ENCODE measurements at places on chromosomes 3 and 15. TPM values are rescaled to one million over a fixed set of nuclear protein-coding genes. Genes with fewer than 3 reads are reported as not detected.

The KIF23 gene
- total RNA-seq: 1.2 TPM

DNA sequence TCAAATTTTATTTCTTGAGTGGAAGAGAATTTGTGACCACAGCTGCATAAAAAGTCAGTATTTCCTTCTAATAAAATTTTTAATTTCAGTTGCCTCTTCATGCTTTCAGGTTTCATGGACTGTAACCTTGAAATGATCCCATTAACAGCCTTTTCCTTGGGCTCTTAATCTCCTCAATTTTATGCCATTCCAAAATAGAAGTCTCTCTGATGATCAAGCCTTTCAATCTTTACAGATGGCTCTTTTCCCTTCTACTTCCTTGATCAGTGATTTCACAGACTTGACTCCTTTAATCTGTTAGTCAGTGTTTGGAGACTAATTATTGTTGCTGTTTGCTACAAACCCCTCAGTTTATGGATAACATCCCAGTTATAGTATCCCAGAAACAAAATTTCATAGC, 11.9 kb downstream of the TSC22D2 start:
- H3K27me3 ChIP-seq: no peaks in the 10 kb centered on the region
- no peak overlapping the region for H3K4me3 ChIP-seq
- no peak for DNase-seq
- peaks cover 7% of the 10 kb centered on the region for H3K36me3 ChIP-seq
- H3K27ac ChIP-seq: no peak overlapping the region

The ACAN gene
- not detected for total RNA-seq

DNA sequence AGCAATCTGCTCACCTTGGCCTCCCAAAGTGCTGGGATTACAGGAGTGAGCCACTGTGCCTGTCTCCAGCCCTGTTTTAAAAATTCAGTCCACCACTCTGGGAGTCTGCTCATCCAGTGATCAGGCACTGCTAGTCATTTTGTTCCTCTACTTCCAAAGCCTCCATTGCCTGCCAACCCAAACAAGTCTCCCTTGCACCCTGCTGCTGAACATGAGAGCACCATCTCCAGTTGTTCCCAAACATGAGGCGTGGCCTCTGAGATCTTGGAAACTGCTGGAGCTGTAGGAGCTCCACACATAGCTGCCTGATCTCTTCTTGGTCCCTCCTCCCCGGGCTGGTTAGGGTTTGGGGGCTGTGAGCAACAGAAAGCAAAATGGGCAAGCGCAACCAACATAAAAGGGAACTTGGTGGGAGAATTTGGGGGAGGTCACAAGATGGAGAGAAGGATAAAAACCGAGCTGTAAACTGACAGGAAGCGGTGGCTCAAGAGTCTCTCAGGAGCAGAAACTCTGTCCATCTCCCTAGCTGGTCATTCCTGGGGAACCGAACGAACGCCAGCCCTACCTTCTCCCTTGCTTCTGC, 49.6 kb upstream of the TLE3 start:
- DNase-seq: no peak
- H3K4me1 ChIP-seq: peaks cover 22% of the 10 kb centered on the region
- no peak overlapping the region for H3K4me3 ChIP-seq
- H3K27ac ChIP-seq: no peak overlapping the region
- H3K27me3 ChIP-seq: peaks cover 8% of the 10 kb centered on the region

DNA sequence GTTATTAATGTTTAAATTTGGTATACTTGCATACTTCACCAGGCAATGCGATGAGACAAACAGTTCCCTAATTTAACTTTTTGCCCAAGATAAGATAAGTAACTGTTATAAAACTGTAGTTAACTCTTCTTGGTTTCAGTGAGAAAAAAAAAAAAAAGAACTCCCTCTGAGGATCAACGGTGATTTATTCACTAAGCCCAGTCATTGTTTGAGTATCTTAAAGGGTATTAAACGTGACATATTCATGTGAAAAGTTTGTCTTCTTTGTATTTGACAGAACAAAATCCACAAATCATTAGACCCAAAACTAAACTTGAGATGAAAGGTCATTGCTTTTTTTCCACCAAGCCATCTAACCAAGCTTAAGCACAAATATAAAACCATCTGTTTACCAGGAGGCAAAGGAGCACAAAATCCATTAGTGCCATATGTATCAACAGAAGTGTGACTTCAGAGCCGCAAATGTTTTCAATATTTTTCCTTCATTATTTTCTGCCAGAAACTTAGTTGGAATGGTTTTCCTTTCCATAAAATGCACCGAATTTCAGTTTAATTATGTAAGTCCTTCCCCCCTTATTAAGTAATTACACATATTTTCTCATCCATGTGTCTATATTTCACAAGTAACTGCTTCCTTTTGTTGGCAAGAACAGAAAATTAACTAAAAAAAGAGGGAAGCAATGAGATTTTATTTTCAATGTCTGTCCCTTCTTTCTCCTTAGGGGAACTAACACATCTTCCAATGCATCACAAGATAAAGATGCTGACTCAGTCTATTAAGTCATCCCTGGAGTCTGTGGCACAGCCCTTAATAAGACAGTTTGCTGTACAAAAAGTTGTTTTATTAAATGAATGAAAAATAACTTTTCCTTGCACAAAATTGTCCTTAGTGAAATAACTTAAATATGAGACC, 92.2 kb upstream of the RAP2B start:
- H3K36me3 ChIP-seq: no peaks in the 10 kb centered on the region
- H3K27ac ChIP-seq: no peak overlapping the region
- no peak for DNase-seq
- H3K27me3 ChIP-seq: no peaks in the 10 kb centered on the region
- H3K4me1 ChIP-seq: no peaks in the 10 kb centered on the region
- H3K4me3 ChIP-seq: no peak overlapping the region

DNA sequence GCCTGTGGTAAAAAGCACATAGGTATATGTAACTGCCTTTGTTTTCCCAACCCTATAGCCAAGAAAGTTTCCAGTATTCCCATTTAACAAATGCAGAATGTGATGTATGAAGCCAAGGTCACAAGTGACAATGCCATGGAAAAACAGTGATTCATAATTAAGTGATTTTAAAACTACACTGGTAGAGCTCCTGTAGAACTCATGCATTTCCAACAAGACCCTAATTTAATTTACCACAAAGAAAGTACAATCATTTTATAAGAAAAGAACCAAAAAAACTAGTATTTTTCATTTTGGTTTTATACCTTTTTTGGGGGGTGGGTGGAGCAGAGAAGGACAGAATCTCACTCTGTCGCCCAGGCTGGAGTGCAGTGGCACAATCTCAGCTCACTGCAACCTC, 82.0 kb downstream of the STAG1 start:
- no peaks in the 10 kb centered on the region for H3K36me3 ChIP-seq
- no peak for DNase-seq
- H3K4me3 ChIP-seq: no peak overlapping the region
- H3K4me1 ChIP-seq: peaks cover 2% of the 10 kb centered on the region

DNA sequence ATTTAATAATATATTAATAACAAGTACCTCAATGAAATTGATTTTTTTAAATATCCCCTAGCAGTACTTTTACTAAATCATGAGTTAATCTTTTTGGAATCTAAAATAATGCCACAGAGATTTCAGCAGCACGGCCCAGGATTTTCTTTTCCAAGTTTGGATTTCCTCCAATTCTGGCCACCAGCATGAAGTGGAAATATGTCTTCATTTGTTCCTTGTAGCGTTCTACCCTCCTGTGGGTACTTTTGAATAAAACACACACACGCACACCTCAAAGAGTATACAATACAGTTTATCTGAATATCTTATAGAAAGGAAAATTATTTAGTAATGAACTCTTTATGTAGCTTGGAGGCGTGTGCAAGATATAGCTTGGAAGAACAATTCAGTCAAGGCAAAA, 125.1 kb upstream of the STT3B start:
- no peaks in the 10 kb centered on the region for H3K27me3 ChIP-seq
- H3K4me3 ChIP-seq: no peak overlapping the region
- no peak for DNase-seq
- no peak overlapping the region for H3K27ac ChIP-seq
- H3K4me1 ChIP-seq: no peaks in the 10 kb centered on the region

The STXBP5L gene
- not detected for total RNA-seq

DNA sequence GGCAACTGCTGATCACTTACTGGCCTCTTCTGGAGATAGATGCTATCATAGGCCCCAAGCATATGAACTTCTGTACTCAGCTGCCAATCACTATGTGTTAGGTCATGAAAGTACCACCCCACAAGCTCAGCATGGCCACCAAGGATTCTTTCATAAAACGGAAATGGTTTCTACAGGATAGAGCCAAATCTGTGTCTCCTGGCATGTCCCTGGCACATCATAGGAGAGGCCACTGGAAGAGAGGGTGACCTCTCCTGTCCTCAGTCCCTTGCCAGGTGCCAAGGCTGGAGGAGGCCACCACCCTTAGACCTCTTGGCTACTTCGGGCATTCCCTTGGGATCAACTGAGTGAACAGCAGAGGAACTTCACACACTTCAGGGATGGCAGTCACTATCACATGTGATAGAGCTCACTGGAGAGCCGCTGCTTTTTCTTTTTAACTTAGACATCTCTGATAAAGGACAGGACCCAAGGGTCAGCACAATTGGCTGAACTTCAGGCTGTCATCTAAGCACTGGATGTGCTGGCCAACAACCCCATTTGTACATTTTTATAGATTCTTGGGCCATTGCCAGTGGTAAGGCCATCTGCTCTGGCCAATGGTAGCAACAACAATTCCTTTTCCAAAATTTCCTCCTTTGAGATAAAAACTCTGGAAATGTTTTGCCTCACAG, 425.2 kb downstream of the SQOR start:
- H3K4me1 ChIP-seq: no peaks in the 10 kb centered on the region
- no peak overlapping the region for H3K4me3 ChIP-seq
- DNase-seq: no peak
- H3K27me3 ChIP-seq: no peaks in the 10 kb centered on the region
- H3K27ac ChIP-seq: no peak overlapping the region

GRCh38 chr3:141426404-141427034, 58.2 kb downstream of the ZBTB38 start:
- H3K27ac ChIP-seq: no peak overlapping the region
- H3K4me1 ChIP-seq: peaks cover 6% of the 10 kb centered on the region
- H3K27me3 ChIP-seq: no peaks in the 10 kb centered on the region
- peaks cover 15% of the 10 kb centered on the region for H3K36me3 ChIP-seq
- no peak overlapping the region for H3K4me3 ChIP-seq

DNA sequence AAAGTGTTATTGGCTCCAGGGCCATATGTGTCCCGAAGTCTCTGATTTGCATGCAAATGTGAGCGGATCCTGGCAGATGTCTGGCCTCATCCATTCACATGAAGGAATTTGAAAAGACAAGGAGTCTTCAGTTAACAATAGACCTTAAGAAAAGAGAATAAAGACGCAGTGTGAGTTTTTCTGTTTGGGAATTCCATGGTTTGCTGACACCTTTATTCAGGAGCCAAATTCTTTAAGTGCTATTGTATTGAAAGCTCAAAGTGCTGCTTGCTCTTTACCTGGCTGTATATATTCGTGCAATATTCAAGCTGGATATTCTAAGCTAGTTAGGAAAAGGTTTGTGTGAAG, 2.2 kb downstream of the LRRN1 start:
- H3K27ac ChIP-seq: no peak overlapping the region
- no peak overlapping the region for H3K4me3 ChIP-seq
- peaks cover 7% of the 10 kb centered on the region for H3K27me3 ChIP-seq
- H3K36me3 ChIP-seq: no peaks in the 10 kb centered on the region
- no peak for DNase-seq
- H3K4me1 ChIP-seq: peaks cover 22% of the 10 kb centered on the region

- H3K36me3 ChIP-seq: no peaks in the 10 kb centered on the region
- no peak for DNase-seq
- no peaks in the 10 kb centered on the region for H3K4me1 ChIP-seq
- no peak overlapping the region for H3K27ac ChIP-seq
- H3K27me3 ChIP-seq: no peaks in the 10 kb centered on the region
Measured at GRCh38 chr15:100430411-100430810, 88.6 kb upstream of the ADAMTS17 start.

DNA sequence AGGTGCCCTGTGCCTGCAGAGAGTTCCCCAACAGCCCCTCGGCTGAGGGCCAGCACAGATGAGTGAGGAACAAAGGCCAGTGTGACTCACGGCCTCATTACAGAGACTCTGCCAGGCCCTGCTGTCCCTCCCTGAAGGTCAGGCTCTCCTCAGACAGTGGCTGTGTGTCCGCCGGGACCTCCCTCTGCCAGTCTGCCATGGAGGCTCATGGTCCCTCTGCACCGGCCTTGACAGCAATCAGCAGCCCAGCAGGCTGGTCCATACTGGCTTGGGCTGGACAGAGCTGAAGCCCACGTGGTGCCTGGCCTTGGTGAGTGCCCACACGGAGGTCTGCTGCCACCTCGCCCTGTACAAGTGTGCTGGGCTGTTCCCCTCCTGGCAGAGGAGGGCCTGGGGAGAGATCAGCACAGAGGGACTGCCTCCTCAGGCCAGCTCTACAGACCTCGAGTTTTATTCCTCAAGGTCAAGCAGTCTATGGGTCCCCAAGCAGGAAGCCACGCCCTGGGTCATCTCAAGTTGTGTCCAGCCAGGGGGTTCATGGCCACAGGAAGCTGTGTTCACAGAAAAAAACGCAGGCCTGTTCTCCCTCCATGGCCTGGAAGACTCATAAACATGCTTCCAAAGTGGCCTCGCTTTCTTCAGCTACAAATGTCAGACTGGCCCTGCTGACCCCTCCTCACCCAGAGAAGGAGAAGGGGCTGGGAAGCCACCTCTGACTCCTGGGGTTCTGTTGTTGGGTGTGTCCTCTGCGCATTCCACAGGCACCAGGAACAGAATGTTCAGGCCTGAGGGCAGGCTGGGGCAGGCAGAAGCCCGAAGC, 27.0 kb downstream of the SLC41A3 start:
- peaks cover 2% of the 10 kb centered on the region for H3K36me3 ChIP-seq
- H3K27me3 ChIP-seq: no peaks in the 10 kb centered on the region
- H3K4me3 ChIP-seq: no peak overlapping the region
- H3K4me1 ChIP-seq: peaks cover 9% of the 10 kb centered on the region

- no peaks in the 10 kb centered on the region for H3K27me3 ChIP-seq
- no peaks in the 10 kb centered on the region for H3K36me3 ChIP-seq
- no peak overlapping the region for H3K4me3 ChIP-seq
- H3K4me1 ChIP-seq: no peaks in the 10 kb centered on the region
Measured at GRCh38 chr3:164479978-164480377, 598.3 kb downstream of the SI start.

DNA sequence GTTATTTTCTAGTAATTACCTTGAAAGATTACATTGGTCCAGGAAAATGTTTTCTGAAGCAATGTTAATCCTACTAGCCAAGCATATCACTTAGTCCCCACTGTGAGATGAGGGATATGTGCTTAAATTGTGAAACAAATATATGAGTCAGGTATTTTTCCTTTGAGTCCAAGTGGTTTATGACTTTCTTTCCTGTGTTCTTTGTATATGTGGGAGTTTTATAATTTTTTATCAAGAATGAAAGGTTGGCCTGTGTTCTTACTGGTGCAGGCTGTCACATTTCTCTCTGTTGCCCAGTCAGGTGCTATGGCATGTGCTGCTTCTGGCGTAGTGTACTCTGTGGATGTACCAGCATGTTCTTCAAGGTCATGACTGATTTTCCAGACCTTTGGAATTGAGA, 147.4 kb downstream of the CMSS1 start:
- no peak for DNase-seq
- H3K27ac ChIP-seq: no peak overlapping the region
- no peaks in the 10 kb centered on the region for H3K27me3 ChIP-seq
- no peak overlapping the region for H3K4me3 ChIP-seq
